ENCODE measurements at places on chromosomes 12 and 14.
A peak's percentile ranks its signal among the peaks of the same experiment; 100 is the strongest.

- no peak for DNase-seq
Measured at GRCh38 chr12:128779901-128780300, 43.9 kb downstream of the SLC15A4 start.

GRCh38 chr12:46266869-46267574 is 1.8 kb downstream of the SLC38A1 start:
- peak; percentile 51 for DNase-seq

GRCh38 chr14:52922059-52922458 is 28.8 kb downstream of the FERMT2 start:
- no peak for DNase-seq

GRCh38 chr12:85147331-85147730 is 111.2 kb downstream of the LRRIQ1 start:
- no peak for DNase-seq

DNA sequence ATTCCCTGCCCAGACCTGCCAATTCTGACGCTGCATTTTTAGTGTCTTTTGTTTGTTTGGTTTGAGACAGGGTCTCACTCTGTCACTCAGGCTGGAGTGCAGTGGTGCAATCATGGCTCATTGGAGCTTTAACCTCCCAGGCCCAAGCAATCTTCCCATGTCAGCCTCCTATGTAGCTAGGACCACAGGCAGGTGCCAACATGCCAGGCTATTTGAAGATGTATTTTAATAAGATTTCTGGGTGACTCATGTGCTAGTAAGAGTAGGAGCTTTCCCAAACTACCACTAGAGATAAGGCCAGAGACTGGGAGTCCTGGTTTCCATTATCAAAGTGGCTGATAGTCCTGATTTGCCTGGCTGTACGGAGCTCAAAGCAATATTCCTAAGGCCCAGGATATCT is 693.3 kb downstream of the MED13L start:
- DNase-seq: no peak

- no peak for DNase-seq
Measured at GRCh38 chr14:55332654-55333570, 61.7 kb downstream of the FBXO34 start.

- DNase-seq: peak; percentile 46
Measured at GRCh38 chr12:54262403-54262925, 17.5 kb downstream of the CBX5 start.

DNA sequence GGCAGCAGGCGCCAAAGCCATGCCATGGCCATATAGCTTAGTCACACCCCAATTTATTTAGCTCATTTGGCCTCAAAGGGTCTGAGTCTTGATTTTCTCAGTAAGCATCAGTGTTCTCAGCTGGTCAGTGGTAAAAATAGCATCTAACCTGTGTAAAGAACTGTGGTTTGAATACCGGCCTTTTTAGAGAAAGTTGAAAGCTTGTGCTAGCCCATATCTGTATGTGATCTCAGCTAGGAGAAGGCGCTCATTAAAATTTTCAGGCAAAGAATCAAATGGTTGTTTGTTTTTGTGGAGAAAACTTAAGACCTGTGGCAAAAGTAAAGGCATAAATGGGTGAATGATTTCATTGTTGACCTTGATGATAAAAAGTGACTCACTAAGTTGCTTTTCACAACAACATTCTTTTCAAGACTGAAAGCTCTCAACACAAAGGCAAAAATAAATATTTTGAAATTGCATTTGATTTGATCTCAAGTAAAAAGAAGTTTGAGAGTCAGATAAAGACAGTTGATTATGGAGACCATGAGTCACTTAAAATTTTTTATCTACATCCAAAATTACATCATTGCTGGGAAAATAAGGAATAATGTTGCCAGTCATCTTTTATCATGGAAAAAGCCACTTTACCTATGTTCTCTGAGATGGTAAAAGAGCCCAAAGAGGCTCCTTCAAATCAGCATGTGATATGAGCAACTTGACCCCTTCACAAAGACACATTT is 128.5 kb upstream of the RGS6 start:
- peak; percentile 22 for DNase-seq

DNA sequence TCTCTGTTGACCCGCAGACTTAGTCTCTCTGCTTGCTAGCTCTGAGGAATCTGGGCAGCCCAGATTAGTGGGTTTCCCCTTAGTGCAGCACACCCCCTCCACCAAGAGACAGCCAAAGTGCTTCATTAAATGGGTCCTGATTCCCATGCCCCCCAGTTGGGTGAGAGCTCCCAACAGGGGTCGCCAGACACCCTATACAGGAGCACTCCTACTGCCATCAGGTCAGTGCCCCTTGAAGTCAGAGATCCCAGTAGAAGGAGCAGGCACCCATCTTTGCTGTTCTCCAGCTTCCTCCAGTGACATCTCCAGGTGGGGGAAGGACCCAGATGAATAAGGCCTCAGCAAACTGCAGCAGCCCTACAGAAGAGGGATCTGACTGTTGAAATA is 36.7 kb upstream of the C14orf132 start:
- no peak for DNase-seq

DNA sequence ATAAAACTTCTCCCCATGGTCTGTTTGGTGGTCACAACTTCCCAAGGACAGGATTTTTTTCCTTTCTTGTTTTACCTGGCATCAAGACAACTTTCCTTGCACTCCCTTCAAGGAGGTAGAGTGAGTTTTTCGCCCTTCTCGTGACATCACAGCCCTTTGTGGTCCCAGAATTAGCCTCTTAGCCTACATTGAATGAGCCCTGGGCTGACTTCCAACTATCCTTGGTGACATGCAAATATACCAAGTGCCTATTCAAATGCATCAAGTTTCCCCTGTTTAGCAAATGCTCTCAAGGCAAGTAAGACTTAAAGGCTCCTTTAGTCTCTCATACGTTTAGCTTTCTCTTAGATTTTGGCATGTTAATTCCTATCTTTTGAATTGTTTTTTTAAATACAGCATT is 36.6 kb downstream of the TC2N start:
- DNase-seq: no peak

DNA sequence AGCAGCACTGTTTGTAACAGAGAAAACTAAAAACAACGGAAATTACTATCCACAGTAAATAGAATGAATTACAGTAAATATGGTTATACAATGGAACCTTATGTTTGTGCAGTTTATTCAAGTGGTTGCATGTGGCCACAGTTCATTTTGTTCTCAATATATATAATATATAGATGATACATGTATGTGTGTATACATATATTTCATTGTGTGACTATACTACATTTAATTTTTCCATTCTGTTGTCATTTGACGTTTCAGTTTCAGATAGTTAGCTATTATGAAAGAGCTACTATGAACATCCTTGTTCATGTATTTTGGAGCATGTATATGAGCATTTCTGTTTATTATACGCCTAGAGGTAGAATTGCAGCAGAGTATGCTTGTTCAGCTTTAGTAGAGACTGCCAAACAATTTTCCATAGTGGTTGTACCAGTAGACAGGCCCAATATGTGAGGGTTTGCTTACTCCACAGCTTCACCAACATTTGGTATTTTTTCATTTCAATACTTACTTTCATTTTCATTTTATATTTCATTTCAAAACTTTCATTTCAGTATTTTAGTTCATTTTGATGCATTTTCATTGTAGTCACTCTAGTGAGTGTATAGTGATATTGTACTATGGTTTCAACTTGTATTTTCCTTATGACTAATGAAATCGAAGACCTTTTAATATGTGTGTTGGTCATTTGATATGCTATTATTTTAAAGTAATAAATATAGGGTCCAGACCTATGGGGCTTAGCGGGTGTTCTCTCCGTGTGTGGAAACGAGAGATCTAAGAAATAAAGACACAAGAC is 141.5 kb upstream of the FGD4 start:
- no peak for DNase-seq

DNA sequence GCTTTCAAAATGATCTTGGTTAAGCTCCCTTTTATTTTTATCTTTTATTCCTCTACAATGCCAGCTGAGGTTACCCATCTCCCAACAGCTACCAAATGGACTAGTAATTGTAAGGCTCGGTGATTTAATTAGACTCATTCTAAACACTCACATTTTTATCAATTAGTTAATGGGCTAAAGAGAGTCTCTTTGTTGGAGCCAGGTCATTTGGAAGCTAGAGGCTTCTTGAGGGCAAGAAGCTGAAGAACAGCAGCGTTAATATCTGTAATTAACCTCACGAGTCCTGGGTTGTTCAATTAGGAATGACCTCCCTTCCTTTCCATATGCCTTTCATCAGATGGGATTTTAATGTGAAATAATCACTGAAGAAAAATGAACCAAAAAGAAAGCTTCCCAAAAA is 56.9 kb downstream of the OTX2 start:
- DNase-seq: no peak

- DNase-seq: peak; percentile 63
Measured at GRCh38 chr12:76020281-76020680, 11.3 kb downstream of the PHLDA1 start.

DNA sequence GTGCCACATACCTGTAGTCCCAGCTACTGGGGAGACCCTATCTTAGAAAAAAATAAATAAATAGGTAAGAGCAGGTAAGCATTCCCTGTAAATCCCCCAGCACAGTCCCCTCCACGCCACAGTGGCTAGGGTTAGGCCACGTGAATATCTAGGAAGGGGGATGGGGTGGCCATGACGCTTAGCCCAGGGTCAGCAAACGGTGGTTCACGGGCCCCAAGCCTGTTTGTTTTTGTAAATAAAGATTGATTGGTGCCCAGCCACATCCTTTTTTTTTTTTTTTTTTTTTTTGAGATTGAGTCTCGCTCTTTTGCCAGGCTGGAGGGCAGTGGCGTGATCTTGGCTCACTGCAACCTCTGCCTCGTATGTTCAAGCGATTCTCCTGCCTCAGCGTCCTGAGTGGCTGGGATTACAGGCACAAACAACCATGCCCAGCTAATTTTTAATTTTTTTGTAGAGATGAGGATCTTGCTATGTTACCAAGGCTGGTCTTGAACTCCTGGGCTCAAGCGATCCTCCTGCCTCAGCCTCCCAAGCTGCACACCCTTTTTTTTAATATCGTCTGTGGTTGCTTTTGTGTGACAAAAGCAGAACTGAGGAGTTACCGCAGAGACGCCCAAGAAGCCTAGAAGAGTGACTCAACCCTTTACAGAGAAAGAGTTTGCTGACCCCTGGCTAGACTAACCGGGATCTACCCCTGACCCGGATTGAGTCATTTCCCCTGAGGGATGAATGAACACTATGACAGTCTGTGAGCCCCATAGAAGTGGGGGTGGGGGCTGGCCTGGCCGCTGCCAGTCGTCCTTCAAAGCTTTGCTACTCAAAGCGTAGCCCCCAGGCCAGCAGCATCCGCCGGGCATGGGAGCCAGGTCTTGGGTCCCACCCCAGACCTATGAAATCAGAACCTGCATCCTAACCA is 113.7 kb upstream of the NCOR2 start:
- DNase-seq: peak; percentile 95

- peak; percentile 36 for DNase-seq
Measured at GRCh38 chr12:40110586-40110985, 4.7 kb upstream of the SLC2A13 start.

DNA sequence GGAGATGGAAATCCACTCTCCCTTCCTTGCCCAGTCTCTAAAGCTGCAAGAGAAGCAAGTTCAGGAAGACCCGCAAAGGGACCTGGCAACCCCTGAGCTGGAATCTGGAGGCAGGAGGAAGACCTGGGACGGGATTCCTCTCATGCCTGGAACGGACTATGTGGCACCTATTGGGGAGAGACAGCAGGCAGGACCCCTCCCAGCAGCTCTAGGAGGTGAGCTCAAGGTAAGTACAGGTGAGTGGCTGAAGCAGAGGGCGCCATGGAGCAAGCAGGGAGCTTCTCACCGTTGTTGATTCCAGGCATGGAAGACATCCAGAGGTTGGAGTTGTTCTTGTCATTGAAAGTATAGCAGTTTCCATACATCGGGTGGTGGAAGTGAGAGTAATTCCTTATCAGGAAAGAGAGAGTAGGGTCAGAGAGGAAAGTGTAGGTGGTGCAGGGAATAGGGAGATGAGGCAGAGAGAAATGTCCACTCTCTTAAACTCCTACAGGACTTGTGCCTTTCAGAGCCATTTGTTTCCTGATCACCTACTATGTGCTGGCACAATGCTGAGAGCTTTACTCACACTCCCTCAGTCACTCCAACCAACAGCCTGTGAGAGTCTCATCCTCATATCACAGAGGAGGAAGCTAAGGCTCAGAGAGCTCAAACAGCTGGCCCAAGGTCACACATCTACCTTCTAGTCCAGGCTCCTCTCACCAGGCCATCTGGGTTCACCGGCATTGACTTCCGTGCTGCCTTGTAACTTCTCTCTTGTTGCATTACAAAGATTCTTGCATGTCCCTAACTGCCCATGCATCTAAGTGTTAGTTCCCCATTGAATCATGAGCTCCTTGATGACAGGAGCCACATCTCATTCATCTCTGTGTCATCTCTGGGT is 13.9 kb upstream of the TNFRSF1A start:
- no peak for DNase-seq

GRCh38 chr12:122399592-122400373 is 22.7 kb downstream of the CLIP1 start:
- DNase-seq: peak; percentile 91

GRCh38 chr14:37497422-37497821 is 97.6 kb downstream of the FOXA1 start:
- DNase-seq: no peak

- DNase-seq: no peak
Measured at GRCh38 chr12:101940400-101940950, 63.1 kb downstream of the DRAM1 start.

DNA sequence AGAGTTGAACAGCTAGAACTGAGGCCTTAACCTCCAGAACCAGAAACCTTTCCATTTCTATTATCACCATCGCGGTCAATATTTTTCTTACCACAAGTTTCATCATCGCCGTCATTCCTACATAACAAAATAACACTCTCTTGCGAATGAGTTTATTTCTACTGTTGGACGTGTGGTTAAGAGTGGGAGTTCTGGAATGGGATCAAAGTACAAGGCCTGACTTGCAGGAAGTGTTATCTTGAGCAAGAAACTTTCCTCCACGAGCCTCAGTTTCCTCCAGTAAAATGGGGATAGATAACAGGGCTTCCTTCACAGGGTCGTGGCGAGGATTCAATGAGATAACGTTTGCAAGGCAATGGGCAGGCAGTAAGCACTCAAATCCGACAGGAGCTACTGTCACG is 652 bp downstream of the SART3 start:
- DNase-seq: peak; percentile 45

DNA sequence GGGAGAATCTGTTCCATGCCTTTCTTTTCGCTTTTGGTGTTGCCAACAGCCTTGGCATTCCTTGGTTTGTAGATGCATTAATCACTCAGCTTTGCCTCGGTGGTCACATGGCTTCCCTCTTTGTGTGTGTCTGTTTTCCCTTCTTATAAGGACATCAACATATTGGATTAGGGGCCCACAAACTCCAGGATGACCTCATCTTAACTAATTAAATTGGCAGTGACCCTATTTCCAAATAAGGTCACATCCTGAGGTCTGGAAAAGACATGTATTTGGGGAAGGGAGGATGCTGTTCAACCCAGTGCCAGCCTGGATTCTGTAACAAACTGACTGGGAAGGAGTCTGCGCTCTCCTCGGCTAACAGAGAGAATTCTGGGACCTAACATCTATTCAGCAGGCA is 365.7 kb upstream of the FKBP4 start:
- DNase-seq: peak; percentile 1

- DNase-seq: no peak
Measured at GRCh38 chr12:104600036-104600712, 143.4 kb downstream of the CHST11 start.

- no peak for DNase-seq
Measured at GRCh38 chr14:91523972-91524371, 13.9 kb upstream of the PPP4R3A start.

- DNase-seq: no peak
Measured at GRCh38 chr12:2118061-2118460, 65.3 kb downstream of the CACNA1C start.
